ENCODE measurements at places on chromosomes 5 and 9.

- no peak for DNase-seq
These were observed 13.6 kb upstream of the VDAC1 start for GRCh38 chr5:134018154-134018985.

- no peak for DNase-seq
These were observed 81.2 kb upstream of the MAP3K1 start for GRCh38 chr5:56734091-56734694.

DNA sequence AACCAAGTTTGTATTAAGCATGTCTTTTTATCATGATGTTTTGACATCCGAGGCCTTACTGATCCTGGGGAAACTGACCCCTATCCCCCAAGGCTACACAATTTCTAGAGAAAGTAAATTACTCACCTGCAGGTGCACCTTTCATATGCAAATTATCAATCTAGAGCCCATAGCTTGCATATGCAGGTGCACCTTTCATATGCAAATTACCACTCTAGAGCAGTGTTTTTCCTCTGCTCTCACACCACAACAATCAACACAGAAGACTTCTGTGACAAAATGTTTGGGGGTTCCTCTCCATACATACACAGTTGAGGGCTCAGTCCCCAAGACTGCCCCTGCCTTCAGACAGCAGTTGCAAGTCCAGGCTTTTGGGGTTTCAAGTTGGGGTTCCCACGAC, 203.7 kb upstream of the RORB start:
- DNase-seq: no peak

DNA sequence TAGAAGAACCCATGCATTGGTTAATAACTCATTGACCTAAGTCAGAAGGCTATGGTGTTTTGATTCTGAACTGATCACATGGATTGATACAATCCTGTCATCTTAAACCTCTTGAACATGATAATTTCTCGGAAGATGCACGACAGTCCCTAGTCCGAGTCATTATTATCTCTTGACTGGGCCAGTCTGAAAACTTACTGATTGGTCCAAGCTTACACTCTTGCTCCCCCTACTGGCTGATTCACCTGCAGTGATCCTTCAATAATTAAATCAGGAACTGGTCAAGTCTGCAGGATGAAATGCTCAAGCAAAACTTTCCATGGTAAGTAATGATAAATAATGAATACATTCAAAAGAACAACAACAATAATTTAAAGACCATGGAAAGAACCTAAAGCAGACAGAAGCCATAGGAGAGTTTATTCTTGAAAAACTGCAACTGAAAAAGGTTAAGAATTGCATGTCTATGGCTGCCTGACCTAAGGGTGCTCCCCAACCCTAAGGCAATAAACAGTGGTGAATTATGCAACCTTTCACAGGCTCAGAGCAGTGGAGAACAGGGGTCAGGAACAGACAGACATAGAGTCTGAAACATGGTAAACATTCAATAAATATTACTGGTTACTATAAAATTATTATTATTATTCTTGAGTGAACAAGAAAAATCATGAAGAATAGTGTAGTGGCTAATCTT, 79.3 kb downstream of the BRINP1 start:
- no peak for DNase-seq

GRCh38 chr9:9961487-9961886, 651.3 kb downstream of the PTPRD start:
- no peak for DNase-seq

- no peak for DNase-seq
These were observed 10.6 kb upstream of the F2RL1 start for GRCh38 chr5:76808141-76808691.

- DNase-seq: no peak
These were observed 346.1 kb downstream of the SLCO4C1 start for GRCh38 chr5:101950019-101950418.

GRCh38 chr5:59656351-59657254, 236.9 kb downstream of the PDE4D start:
- DNase-seq: no peak

- no peak for DNase-seq
These were observed 189.5 kb downstream of the LURAP1L start for GRCh38 chr9:12964271-12964670.

- DNase-seq: peak; percentile 73
These were observed 368 bp upstream of the CCDC180 start for GRCh38 chr9:97307091-97307490.
